ENCODE measurements at places on chromosomes 2 and 18.

GRCh38 chr2:2940061-2940460 lies 437.6 kb downstream of the EIPR1 start:
- no peak for DNase-seq

GRCh38 chr2:43033466-43034241 lies 192.8 kb downstream of the ZFP36L2 start:
- DNase-seq: no peak

- no peak for DNase-seq
Observed at GRCh38 chr2:23293731-23294130, 91.2 kb upstream of the KLHL29 start.

GRCh38 chr2:188975497-188976102 lies 1.4 kb downstream of the COL3A1 start:
- no peak for DNase-seq

DNA sequence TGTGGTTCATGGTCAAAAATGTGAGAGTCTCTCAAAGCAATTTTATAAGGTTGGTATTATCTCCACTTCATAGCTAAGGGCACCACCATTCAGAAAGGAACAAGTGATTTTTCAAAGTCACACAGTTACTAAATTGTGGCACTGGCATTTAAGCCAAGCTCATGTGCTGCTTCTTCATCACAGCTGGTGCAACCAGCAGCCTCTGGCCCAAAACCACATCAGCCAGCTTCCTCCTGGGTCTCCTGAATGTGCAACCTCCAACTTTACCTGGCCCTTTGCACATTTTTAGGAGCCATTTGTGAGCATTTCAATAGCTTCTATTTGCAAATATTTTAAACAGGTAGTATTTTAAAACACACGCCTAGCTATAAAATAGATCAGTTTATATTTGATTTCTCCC lies 293.7 kb downstream of the BCL11A start:
- DNase-seq: no peak

DNA sequence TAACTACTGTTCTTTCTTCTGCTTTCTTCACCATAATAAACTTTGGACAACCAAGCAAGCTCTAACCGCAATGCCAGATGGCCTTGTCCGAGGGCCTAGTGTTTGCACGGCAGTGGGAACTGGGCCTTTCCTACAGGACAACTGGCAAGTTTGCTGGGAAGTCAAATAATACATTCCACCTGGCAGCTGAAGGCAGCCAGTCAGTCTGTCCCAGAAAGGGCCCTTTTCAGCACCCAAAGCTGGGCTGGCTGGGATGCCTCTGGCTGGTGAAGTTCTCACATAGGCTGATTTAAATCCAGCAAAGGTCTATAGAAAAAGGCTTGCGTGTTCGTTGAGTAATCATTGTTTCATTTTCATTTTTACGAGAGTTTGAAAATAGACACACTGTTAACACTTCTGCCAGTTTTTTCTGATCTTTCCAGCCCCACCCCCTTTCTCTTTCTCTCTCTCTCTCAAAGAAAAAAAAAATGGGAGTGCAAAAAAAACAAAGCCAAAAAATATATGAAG lies 110.0 kb upstream of the EPAS1 start:
- no peak for DNase-seq

DNA sequence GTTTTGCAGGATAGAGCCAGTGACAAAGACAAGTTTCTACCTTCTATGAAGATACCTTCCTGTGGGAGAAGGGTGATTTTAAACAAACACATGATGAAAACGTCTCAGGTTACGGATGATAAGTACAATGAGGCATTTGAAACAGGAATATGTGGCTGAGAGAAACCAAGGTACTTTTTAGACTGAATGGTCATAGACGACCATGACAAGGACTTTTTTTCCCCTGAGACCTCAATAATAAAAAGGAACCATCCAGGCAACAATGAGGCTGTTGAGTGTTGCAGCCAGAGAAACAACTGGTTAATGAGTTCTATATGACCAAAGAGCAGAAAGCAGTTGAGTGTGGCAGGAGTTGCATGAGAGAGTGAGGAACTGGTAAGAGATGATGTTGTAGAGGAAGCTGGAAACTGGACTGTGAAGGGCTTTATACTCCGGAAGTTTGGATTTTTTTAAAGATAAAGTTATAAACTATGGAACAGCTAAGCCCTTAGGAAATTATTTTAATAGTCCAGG lies 306.1 kb upstream of the CYRIA start:
- no peak for DNase-seq
